Fibroblast of skin of abdomen (primary cell): ENCODE measurements at places on chromosomes 13 and 19.
A peak's percentile ranks its signal among the peaks of the same experiment; 100 is the strongest.

DNA sequence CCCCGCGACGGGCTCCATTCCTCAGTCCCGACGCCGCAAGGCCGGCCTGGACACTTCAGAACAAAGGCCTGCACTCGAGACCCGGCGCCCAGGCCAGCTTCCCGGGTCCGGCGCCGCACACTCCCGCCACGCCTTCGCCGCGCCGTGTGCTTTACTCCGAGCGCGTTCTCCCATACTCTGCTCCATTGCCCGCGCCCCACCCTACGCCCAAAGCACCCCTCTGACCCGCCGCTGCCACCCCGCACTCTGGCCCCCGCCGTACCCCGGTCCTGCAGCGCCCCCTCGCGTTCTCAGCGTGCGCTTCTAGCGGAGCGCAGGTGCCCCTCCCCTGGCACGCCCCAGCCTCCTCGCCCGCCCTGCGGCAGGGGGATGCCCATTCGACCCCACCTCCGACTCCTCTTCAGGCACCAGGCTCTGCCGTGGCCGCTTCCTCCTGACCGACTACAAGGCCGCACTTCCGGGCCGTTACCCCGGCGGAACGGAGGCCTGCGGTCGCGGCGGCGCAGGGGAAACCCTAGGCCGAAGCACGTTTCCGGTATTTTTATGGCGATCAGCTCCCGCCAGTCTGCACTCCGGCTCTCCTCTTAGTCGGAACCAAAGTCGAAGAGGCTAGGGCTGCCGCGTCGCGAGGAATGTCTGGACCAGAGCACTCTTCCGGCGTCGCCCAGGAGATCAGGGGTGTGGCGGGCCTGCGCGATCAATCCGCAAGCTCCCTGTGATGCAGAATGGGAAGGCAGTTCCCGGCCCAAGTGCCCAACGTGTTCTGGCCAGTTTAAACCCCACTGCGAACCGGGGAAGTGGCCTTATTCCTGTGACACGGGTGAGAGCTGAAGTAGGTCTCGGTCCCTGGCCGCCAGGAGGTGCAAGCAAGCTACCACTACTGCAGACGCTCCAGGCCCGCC lies at the start of gene ZBTB45:
Gene ZBTB45 (minus strand): TSS at position 456 of the 902 bp plus-strand sequence. CDS start 2,137 bp downstream, outside the sequence.
- peak; percentile 97 for DNase-seq

DNA sequence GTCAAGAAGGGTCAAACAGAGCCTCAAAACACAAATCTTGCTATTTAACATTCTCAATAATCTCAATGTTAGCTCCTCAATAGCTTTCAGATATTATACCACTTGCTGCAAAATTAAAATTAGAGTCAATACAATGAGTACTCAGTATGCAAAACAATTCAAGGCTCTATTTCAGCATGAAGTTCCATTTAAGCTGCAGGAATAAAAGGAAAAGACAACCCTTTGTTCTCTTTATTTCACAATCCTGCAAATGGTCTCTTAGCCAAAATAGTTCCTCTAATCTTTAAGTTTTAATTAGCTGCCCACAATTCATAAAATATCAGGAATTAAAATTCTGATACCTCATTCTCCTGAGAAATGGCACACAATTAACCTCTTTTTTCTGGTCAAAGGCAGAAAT lies 40.5 kb upstream of the DCT start:
- no peak for DNase-seq

- no peak for DNase-seq
Measured at GRCh38 chr19:53388168-53388567, 6.8 kb upstream of the ZNF765 start.

DNA sequence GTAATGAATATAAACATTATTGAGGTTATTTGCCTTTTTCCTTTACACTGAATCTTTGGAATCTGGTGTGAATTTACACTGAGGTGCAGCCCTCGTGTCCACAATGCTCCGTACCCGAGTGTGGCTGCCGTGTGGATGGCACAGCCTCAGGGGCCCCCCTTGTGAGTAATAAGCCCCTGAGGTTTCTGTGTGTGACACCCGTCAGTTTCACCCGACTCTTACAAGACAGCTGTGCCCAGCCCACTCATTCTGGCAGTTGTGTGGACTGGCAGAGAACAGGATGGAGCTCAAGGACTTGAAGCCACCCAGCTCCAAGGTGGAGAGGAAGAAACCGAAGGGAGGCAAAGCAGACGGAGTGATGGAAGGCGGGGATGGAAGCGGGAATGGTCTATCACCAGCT lies 7.8 kb downstream of the PROZ start:
- no peak for DNase-seq

DNA sequence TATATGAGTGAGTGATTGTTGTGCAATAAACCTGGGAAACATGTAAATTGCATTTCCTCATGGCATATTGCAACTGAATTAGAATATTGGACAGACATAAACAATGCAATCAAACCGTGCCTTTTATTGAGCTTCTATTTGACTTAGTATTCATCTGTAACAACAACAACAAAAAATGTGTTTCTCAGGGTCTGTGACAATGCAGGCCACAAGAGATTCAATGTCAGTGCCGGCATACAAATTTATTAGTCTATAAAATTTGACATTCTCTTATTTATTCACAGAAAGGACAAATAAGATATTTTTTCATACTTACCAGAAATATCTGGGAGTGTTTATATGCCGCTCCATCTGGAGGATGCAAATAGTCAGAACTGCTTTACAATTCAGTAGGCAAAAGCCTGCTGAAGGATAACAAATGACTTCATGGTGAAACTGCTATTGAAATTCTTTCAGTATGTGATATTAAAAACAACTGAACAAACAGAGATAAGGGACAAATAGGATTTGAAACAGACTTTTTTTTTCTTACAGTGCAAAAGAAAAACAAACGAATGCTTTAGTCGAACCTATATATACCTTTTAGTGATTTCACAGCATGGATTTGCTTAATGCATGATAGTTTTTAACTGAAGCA lies 77.2 kb downstream of the DACH1 start:
- DNase-seq = no peak

GRCh38 chr13:39273953-39274738 lies 235.9 kb downstream of the NHLRC3 start:
- DNase-seq = no peak

- DNase-seq = no peak
Measured at GRCh38 chr13:21040120-21040826, 21.1 kb downstream of the LATS2 start.

DNA sequence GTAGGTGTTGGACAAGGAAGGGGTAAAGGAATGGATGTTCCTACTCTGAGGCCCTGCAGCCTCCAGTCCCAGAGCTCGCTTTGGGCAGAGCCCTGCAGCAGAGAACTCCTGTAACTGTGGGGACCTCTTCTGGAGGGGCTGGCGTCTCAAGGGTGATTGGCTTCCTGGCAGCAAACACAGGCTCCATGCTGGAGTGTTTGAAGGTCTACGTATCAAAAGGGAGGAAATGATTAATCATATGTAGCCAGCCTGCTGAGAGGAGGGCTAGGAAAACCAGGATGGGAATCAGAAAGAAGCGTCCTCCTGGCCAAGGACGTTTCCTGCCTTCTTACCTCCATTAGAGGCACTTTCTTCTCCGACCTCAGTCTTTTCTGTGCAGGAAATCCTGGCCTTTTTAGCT lies 208.5 kb downstream of the TSHZ3 start:
- peak; percentile 79 for DNase-seq

GRCh38 chr13:82458169-82458568 lies 1424.1 kb downstream of the SLITRK1 start:
- no peak for DNase-seq

- peak; percentile 47 for DNase-seq
Measured at GRCh38 chr19:4851551-4852290, 15.7 kb downstream of the PLIN3 start.

DNA sequence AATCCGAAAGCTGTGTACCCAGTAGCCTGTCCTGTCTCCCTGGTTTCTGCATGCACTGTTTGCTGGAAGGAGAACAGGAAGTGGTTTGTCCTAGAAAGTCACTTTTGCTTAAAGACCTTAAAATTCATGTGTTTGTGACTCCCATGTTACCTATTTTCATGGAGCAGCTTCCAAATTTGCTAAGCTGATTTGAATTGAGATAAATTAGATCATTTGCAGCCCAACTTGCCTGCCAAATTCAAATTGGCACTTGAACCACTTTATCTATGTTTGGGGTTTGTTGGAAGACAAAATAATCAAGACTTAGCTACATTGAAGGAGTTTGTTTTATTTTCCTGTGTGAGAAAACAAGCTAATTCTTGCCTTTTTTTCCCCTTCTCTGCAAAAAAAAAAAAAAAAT lies 532.5 kb downstream of the DIAPH3 start:
- DNase-seq = no peak

DNA sequence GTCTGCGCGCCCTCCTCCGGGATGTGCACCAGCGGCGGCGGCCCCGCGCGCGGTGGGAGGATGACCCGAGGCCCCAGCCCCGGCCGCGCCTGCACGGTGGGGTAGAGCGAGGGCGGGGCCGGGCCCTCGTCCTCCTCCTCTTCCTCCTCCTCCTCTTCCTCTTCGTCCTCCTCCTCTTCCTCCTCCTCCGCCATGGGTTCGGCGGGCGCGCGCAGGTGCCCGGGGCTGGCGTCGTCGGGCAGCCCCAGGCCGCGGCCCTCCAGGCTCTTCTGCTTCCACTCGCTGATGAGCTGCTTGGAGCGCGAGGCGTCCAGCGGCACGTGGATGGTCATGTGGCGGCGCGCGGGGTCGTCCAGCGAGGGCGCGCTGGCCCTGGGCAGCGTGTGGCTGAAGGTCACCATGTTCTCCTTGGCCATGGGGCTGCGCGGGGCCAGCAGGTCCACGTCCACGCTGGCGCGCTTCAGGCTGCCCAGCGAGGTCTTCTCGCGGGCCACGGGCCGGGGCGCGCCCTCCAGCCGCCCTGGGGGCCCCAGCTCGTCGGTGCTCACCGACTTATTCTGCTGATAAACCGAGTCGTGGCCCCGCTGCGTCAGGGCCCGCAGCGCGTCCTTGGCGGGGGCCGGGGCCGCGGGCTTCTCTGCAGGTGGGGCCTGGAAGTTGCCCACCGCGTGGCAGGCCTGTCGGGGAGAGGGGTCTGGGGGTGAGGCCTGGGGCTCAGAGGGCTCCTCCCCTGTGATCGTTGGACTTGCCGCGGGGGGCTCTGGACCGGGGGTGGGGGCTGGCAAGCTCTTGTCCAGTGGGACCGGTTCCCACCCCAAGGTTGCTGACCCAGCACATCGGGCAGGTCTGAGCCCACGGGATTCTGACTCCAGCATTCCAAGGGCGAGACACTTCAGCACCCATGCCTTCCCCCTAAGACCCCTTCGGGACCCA lies 8.3 kb downstream of the PLPPR3 start:
- DNase-seq = no peak

GRCh38 chr13:65763811-65764210 lies 1466.3 kb downstream of the PCDH9 start:
- DNase-seq = no peak

- peak; percentile 96 for DNase-seq
Measured at GRCh38 chr19:30391554-30392551, 19.7 kb downstream of the ZNF536 start.

DNA sequence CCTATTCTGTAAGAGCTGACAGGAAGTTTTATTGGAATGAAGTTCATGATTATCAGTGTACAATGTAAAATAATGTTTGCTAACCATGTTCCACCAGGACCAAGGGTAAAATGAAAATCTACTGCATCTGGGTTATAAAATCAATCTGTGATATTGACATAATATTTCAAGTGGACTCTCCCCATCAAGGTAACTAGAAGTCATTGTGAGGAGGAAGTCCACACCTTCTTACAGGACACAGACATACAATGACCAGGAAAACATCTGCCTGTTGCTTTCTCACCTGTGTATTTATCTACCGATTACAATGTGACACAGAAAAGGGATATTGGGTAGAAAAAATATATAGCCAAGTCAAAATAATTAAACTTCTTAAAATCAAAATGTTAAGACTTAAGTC lies 140.7 kb upstream of the RFC3 start:
- no peak for DNase-seq

DNA sequence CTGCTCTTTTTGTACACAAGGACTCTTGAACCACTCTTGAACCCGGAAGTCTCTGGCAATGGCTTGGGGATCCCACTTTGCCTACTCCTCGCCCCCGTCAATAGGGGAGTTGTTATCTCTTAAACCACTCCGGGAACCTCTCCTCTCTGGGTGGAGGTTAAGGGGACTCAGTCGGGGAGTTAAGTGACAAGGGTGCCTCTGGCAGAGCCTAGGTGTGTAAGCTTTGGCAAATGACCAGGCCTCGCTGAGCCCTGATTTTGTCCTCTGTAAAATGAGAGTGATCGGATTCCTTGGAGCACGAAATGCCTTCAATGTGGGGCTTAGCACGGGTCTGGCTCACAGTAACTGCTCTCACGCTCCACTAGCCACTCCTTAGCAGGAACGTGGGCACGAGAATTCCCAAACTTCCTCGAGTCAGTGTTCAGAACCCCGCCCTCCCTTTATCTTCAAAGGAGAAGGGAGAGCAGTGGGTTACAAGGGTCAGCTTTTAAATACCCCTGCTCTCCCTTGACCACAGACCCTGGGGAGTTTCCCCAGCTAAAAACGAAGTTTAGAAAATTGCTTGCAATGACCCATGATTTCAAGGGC lies 193.3 kb downstream of the KATNAL1 start:
- DNase-seq = no peak

GRCh38 chr13:37741536-37741935 lies 128.0 kb downstream of the TRPC4 start:
- no peak for DNase-seq

- DNase-seq = no peak
Measured at GRCh38 chr13:66714795-66715194, 515.3 kb downstream of the PCDH9 start.

DNA sequence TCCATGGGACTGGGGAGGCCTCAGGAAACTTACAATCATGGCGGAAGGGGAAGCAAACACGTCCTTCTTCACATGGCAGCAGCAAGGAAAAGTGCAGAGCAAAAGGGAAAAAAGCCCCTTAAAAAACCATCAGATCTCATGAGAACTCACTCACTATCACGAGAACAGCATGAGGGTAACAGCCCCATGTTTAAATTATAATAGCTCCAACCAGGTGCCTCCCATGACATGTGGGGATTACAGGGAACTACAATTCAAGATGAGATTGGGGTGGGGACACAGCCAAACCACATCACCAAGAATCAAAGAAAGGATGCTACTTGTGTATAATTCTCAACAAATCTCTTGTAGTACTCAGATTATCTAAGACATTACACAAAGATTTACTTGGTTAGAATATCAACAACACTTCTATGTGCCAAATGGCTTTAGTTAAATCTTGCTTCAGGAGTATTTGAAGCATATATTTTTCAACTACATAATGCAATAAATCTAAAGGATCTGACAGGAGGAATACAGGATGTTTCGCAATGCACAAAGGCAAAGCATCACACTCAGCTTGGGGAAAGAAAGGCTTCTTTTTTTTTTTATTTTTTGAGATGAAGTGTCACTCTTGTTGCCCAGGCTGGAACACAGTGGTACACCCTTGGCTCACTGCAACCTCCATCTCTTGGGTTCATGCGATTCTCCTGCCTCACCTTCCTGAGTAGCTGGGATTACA lies 180.0 kb downstream of the LHFPL6 start:
- peak; percentile 32 for DNase-seq
